ENCODE measurements at places on chromosomes 6 and 20.

DNA sequence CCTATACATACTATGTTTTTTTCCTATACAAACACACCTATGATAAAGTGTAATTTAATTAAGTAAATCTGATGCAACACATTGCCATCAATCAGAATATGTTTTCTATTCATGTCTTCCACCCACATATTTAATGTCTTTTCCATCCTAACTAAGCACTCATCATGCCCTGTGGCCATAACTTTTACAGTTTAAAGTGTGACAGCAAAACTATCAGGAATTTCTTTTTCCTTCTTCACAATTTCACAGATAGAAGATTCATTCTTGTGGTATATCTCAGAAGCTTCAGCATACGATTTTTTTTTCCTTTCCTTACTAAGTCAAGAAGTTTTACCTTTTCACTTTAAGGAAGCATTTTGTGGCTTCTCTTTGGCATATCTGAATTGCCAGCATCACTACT is 7.0 kb upstream of the BEND6 start:
- no peak for DNase-seq

GRCh38 chr20:32586291-32586690 is 1.2 kb upstream of the NOL4L start:
- DNase-seq, result no peak

- DNase-seq, result no peak
Measured at GRCh38 chr6:106134906-106135634, 48.9 kb downstream of the PRDM1 start.

DNA sequence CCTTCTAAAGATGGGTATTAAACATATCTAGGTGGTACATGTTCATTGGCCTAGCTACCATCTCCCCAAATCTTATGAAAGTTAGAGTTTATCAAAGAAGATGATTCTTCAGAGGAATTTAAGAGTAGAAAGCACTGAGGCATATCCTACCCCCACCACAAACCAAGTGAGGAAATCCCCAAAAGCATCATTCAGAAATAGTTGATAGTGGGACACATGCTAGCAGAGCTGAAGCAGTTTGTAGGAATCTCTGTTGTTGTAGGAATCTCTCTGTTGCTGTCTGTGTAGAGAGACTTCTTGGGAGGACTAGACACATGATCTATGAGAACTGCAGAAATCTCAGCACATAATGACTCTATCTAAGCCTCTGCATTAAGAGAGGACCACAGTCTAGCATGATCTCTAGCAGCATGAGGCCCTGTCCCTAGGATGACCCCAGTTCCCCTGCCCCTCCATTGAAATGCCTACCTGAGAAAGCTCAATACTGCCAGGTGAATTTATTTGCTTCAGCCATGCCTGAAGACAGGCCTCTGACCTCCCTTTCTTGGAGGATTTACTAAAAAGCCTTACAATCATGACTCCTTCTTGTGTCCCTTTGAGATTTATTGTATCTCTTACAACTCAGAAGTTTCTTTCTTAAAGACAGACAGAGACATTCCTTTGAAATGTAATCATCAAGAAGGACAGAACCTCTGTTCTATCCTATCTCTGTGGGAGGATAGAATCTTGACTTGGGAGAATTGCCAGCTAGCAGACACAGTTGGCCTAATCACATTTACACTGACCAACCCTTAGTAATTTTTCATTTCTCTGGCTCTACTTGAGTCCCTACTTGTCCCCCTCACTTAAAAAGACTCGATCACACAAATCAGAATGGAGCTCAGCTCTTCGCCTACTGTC is 582.4 kb downstream of the PHF3 start:
- DNase-seq, result no peak

GRCh38 chr6:9204171-9204570 is 768.8 kb upstream of the SLC35B3 start:
- DNase-seq, result no peak

DNA sequence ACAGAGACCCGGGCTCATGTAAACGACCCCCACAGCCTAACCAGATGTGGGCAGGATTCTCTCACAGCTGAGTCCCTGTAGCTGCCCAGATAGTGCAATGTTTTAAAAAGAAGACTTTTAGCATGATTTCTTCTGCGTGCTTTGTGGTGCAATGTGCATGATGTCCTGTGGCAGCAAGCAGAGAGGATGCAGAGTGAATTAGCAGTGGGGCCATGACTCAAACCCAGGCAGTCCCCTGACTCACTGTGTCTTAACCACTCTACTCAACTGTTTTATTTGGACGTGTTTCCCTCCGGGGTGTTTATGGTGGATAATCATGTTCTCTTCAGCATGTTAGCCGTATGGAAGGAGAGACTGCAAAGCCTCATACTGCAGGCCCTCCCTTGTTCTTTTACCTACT is 247.9 kb downstream of the SLC24A3 start:
- no peak for DNase-seq

GRCh38 chr6:105881608-105882007 is 204.5 kb upstream of the PRDM1 start:
- DNase-seq, result no peak

GRCh38 chr6:131003488-131004386 is 59.3 kb downstream of the EPB41L2 start:
- DNase-seq, result no peak

DNA sequence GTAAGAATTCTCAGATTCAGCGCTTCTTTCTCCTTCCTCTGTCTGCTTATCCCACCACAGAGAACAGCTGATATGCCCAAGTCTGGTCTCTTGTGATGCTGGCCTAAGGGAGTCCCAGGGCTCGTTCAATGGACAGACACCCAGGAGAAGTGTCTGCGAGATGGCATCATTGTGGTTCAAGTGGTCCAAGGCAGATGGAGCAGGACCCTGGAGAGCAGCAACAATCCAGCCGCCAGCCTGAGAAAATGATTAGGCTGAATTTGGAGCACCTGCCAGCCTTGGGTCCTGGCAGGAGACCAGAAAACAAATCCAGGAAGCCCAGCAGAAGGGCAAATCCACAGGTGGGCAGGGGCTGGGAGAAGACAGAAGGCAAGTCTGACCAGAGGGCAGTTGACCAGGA is 145.8 kb downstream of the PTPRT start:
- no peak for DNase-seq

DNA sequence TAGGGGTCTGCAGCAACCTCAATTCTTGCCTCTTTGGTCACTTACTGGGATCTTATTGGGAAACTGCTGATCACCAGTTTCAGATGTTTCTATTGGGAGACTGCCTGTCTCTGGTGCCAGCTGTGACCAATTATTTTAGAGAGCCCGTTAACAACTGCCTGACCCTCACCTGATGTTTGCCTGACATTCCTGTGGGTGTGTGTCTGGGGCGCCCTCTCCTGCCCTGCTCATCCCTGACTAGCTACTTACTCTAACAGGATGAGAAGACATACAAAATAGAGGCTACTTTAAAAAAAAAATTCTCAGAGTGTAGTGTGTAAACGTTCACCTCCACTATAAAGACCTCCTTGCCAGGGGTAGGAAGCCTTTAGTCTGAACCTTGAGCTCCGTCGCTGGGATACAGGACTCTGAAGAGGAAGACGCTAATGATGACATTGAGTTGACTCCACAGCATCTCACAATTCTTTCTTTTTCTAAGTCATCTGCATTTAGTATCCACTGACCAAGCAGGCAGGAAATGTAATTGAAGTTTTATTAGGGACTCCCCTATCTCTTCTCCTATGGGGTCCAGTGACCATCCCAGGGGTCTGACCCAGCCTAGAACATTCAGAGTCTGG is 54.6 kb upstream of the DDR1 start:
- no peak for DNase-seq

DNA sequence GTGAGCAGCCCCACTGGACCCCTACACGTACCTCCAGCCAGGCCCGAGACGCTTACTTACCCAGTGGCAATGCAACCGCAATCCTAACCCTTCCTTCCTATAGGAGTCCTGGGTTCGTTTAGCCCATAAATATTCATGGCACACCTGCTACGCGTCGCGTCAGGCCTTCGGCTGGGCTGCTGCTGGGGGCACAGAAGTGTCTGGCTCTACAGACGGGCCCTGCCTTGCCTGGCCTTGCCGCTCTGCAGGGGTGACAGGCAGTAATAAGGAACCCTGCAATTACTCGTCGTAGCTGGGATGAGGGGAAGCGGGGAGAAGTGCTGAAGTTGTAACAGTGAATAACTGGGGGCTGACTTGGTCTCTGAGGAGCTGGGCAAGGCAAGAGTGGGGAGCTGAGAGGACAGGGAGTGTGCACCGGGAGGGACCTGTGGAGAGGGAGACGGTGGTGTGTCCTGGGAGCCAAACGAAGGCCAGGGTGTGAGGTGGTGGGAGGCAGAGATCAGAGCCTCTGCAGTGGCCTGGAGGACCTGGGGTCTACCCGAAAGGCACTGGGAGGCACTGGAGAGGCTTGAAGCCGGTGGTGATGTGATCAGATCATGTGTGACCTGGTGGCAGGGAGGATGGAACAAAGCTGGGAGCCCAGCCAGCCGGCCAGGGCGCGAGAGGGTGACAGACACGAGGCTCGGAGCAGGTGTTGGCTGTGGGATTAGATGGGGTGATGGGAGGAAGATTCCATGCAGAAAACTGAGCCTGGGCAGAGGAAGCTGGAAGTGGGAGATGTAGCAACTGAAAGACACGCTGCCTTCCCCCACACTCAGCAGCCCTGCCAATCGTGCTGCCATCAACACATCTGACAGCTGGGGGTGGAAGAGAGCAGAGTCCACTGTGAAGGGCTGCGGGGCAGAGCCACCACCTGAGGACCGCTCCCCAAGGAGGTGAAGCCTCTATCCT is 36.4 kb downstream of the PSMG4 start:
- no peak for DNase-seq

GRCh38 chr20:61940976-61941720 is 124.5 kb downstream of the TAF4 start:
- no peak for DNase-seq

DNA sequence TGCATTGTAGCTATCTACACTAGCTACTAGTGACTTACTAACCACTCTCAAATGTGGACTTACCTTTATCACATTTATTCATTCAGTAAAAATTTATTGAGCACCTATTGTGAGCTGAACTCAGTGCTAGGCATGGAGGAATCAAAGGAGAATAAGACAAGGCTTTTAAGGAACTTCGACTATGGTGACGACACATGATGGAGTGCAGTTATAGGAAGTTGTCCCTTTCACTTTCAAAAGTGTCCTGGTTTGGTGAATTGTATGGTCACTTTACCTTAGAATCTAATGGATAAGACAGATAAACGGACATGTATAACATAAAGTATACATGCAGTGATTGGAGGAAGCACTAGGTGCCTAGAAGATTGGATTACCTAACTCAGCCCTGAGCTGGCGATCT is 4.3 kb downstream of the AKAP7 start:
- no peak for DNase-seq

GRCh38 chr20:63881451-63882226 is 13.3 kb upstream of the DNAJC5 start:
- no peak for DNase-seq

DNA sequence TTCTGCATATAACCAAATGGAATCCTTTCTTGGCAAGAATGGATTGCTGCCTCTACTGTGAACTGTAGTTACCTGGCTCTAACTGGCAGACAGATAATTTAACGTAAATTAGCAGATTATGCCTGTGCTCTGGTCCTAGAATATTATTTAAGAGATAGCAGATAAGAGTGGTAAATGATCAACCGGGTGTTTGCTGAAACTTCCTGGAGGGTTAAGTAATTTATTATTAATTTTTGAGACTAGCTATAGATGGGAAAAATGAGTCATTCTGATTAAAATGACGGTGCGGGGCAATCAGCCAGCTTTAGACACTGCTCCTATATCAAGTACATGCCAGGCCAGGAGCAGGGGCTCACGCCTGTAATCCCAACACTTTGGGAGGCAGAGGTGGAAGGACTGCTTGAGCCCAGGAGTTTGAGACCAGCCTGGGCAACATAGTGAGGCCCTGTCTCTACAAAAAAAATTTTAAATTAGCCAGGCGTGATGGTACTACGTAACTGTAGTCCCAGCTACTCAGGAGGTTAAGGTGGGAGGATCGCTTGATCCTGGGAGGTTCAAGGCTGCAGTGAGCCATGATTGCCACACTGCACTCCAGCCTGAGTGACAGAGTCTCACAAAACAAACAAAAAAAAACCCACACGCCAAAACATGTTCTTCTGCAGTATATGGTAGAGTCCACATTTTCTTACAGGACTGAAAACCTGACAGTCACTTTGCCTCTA is 22.6 kb downstream of the B4GALT5 start:
- no peak for DNase-seq

DNA sequence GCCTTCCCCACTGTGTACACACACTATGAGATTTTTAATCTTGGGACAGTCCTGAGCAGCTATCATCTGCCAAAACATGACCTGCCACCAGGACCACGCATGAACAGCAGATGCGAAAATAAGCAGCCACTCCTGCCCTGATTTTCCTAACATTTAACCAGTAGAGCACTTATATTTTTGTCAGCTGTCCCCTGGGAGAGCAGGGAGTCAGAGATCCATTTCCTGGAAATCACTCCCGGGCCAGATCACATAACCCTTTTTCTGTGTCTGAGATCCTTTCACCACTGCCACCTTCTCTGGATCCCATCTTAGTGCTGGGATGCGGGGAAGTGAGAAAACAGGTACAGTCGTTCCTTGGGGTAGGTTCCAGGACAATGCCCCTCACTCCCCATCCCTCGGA is 5.7 kb downstream of the SDCBP2 start:
- no peak for DNase-seq

DNA sequence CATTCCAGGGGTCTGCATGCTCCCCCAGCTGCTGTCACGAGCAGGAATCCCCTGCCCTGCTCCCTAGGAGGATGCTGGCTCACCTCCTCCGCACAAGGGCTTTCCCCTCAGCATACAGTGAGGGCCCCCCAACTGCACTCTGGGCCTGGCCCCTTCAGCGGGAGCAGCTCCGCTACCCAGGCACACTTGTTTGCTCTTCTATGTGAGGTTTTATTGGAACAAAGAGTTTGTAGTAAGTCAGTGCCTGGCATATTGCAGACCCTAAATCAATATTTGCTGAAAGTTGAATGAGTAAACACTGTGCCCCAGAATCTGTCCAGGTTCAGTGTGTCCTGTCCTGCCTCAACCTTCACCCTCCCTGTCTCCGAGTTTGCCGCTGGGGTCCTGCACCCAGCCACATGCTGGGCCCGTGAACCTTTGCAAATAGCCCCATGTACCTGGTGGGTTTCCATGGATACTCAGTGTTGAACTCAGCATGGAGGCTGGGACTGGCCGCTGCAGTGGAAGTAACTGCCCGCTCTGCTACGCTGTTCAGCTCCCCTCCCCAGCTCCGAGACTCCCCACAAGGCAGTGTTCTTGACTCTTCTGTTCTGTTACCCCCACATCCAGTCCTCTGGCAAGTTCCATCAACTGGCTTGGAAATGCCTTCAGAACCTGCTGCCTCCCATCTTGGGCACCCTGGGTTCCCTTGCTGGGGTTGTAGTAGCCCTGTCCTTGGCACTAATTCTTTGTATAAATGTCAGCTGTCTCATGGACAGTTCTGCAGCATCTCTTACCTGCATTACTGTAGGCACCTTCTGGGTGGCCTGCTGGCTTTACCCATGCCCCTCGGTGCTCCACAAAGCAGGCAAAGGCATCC is 15.7 kb downstream of the SLC22A1 start:
- no peak for DNase-seq

GRCh38 chr6:25085756-25086155 is 150.0 kb upstream of the RIPOR2 start:
- no peak for DNase-seq

- no peak for DNase-seq
Measured at GRCh38 chr20:21509597-21510371, 4.1 kb downstream of the NKX2-2 start.

- DNase-seq, result no peak
Measured at GRCh38 chr20:20198011-20198410, 145.7 kb downstream of the CFAP61 start.

GRCh38 chr6:140897804-140898573 is 1234.7 kb upstream of the GJE1 start:
- no peak for DNase-seq

All from tibial nerve (tissue), 4 donors.